ENCODE measurements at places on chromosomes 5 and 9. TPM values are rescaled to one million over a fixed set of nuclear protein-coding genes. Genes with fewer than 3 reads are reported as not detected.
A peak's percentile ranks its signal among the peaks of the same experiment; 100 is the strongest.

TAF1L gene
- total RNA-seq: not detected

- DNase-seq: no peak
Measured at GRCh38 chr5:14063691-14064090, 79.5 kb upstream of the TRIO start.

HRCT1 gene
- total RNA-seq: 43.1 TPM

TLX3 gene
- total RNA-seq: not detected

MVB12B gene
- 15.8 TPM for total RNA-seq

GRCh38 chr5:107675201-107675600 lies 4.5 kb upstream of the EFNA5 start:
- no peak for DNase-seq

GRCh38 chr5:166245556-166245955 lies 2045.9 kb upstream of the WWC1 start:
- DNase-seq: no peak

- DNase-seq: no peak
Measured at GRCh38 chr9:15180124-15180523, 126.9 kb downstream of the TTC39B start.

GRCh38 chr5:132621699-132622098 lies 36.3 kb upstream of the IL13 start:
- no peak for DNase-seq

GRCh38 chr5:176869501-176870109 lies 29.5 kb downstream of the HK3 start:
- no peak for DNase-seq

- DNase-seq: no peak
Measured at GRCh38 chr9:76591256-76591950, 132.4 kb downstream of the GCNT1 start.

HNRNPK gene
- 451 TPM for total RNA-seq

FOXD4L4 gene
- total RNA-seq: not detected

DNA sequence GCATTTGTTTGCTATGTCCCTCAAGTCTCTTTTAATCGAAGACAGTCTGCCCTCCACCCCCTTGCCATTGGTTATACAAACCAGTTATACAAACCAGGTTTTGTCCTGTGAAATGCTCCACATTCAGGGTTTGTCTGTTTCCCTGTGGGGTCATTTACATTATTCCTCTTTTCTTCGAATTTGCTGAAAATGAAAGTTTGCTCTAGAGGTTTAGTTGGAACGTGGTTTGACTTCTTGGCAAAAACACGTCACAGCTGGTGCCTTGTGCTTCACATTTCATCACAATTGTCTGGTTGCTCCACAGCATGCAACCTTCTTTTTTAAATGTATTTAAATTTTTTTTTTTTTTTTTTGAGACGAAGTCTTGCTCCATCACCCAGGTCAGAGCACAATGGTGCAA lies 4.2 kb upstream of the HAVCR2 start:
- DNase-seq: no peak

DNA sequence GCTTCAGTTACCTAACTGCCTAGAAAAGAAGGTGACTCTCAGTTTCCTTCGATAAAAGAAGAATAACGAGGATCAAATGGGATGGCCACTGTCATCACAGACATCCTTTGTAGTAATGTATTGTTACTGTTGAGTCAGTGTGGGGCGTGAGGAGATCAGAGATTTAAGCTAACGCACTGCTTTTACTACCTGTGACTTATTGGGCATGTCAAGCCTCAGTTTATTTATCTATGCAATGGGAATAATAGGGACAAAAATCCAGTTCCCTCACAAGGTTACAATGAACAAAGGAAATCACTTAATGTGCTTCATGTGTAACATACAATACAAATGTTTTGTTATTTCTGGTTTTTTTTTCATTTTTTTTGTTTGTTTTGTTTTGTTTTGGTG lies 255 bp upstream of the TRPM6 start:
- DNase-seq: no peak

DNA sequence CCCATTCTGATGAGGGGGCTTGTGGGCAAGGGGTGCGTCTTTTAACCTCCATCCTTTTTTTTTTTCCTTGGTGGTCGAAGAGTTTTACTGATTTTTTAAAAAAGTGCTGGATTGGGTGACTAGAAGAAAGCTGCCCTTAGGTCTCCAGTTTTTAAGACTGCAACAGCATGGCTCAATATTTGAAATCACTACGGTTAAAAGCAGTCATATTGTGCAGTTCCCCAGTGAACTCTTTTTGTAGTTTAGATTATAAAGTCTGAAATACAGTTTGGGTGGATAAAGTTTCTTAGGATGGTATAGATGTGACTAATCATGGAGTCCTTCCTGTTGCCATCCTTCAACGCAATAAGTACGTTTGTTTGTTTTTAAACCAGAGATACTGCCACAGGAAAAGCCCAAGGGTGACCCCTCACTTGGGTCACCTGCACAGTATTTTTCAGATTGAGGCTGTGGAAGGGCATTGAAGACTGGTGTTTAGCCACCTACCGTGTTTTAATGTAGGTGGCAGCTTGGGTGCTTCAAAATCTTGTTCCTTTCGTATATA lies 520 bp upstream of the DHFR start:
- no peak for DNase-seq

- no peak for DNase-seq
Measured at GRCh38 chr5:177377851-177378776, 6.1 kb upstream of the SLC34A1 start.

GRIN1 gene
- 0.93 TPM for total RNA-seq

- DNase-seq: no peak
Measured at GRCh38 chr5:72160329-72160728, 53.1 kb downstream of the MAP1B start.

PCDHGB4 gene
- 0.69 TPM for total RNA-seq

GRCh38 chr5:143155455-143155854 lies 248.0 kb downstream of the NR3C1 start:
- no peak for DNase-seq

GRCh38 chr5:150117945-150118560 lies 31.7 kb upstream of the CSF1R start:
- DNase-seq: no peak

UGT3A1 gene
- not detected for total RNA-seq

ECSCR gene
- total RNA-seq: 2.2 TPM

CDHR2 gene
- total RNA-seq: 42.8 TPM

GRCh38 chr9:76988941-76989340 lies 30.5 kb upstream of the FOXB2 start:
- no peak for DNase-seq

ADRB2 gene
- total RNA-seq: 0.94 TPM

DNA sequence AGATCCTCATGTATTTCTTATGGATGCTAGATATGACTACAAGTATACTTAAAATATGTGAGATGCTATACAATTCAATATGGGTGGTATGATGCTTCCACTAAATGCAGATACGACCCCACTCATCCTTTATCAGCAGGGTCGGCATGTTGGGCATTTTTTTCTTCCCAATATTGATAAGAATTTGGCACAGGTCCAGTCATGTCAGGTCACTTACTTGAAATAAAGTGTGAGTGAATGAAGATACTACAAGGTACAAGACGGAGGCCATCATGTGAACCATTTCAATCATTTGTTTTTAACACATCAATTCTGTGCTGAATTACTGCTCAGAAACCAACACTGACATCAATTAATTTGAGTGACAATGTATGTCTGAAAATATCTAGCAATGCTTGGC lies 146.9 kb upstream of the GNA14 start:
- DNase-seq: no peak

- DNase-seq: no peak
Measured at GRCh38 chr5:145189746-145190145, 645.4 kb downstream of the PRELID2 start.

DNA sequence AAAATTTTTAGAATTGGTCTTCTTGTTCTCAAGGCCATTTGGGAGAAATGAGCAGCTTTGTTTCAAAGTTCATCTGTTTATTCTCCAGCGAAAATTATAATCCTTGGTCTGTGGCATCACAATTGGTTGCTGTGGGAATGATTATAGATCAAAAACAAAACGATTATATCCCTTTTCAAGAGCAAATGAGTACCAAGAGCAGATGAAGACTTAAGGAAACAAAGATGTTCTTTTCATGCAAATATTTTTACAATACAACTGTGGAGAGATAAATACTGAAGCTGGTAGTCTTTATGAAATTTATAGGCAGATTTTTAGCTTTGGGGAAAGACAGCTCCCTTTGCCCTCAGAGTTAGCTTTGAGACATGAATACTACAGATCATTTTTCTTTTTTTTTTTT lies 620.8 kb upstream of the DMAC1 start:
- DNase-seq: no peak

DNA sequence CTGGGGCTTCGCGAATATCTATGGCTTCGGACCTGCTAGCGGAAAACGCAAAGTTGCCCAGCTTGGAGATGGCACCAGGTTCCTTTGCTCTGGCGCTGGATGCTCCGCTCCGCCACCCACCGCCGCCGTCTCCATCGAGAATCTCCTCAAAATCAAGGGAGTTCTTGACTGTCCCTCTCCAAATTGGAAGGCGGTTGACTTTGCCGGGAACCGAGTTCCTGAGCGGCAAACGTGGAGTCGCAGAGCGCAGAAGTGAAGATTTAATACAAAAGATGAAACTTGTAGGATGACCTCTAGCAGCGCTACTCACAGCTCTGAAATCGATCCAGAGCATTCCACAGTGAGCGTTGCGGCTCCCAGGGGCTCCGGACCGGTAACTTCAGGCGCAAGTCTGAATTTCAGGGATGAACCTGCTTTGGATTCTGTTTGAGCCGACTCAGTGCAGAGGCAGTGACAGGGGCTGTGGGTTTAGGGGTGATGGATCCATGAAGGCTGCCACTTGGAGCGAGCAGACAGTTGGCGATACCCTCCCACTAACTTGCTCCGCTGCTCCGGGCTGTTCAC lies 1641.5 kb upstream of the C9orf72 start:
- DNase-seq: peak; percentile 14

GRCh38 chr9:7456377-7456776 lies 343.2 kb downstream of the DMAC1 start:
- DNase-seq: no peak

- DNase-seq: no peak
Measured at GRCh38 chr5:180810959-180811622, 8.5 kb upstream of the MGAT1 start.

- no peak for DNase-seq
Measured at GRCh38 chr5:72537166-72537565, 30.0 kb upstream of the ZNF366 start.

IDNK gene
- 4.9 TPM for total RNA-seq

DNA sequence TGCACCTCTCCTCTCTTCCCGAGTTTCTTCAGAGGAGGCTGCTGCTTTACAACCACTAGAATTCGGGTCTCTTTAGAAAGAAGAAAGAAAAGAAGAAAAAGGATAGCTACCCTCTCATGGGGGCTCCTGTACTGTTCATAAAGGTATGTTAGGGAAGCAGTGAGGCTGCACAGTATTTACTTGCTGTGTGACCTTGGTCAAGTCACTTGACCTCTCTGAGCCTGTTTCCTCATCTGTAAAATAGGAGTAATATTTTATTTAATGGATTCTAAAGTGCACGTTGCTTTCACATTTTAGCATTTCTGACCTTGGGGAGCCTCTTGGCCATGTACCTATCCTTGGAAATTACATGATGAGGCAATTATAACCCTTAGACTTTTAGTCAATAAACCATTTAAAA lies 88.8 kb downstream of the SETX start:
- no peak for DNase-seq

DNA sequence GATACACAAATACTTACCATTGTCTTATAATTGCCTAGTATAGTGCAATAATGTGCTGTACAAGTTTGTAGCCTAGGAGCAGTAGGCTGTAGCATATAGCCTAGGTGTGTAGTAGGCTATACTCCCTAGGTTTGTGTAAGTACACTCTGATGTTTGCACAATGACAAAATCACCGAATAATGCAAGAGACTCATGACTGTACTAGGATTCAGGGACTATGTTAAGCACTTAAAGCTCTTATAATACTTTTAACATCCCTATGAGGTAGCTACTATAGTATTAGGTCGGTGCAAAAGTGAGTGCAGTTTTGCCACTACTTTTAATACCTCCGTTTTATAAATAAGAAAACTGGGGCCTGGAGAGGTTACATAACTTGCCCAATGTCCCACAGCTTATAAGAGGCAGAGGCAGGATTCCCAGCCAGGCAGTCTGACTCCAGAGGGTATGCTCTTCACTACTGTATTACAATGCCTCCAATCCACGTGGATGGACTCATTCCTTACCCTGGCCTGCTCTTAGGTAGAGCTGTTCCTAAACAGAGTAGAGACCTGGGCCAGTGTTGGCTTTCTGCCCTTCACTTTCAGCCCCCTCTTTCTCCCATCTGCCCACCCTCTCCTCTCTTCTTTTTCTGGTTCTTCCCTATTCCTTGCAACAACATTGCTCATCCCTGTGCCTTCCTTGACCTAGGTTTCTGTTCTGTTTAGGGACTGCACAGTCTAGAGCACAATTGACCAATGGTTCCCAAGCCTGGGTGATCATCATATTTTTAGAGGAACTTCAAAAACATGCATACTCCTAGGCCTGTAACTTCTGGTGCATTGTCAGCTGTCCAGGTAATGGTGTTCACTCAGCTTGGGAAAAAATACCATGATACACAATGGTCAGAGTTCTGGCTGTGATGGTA lies 114.0 kb downstream of the CARTPT start:
- DNase-seq: no peak

DNA sequence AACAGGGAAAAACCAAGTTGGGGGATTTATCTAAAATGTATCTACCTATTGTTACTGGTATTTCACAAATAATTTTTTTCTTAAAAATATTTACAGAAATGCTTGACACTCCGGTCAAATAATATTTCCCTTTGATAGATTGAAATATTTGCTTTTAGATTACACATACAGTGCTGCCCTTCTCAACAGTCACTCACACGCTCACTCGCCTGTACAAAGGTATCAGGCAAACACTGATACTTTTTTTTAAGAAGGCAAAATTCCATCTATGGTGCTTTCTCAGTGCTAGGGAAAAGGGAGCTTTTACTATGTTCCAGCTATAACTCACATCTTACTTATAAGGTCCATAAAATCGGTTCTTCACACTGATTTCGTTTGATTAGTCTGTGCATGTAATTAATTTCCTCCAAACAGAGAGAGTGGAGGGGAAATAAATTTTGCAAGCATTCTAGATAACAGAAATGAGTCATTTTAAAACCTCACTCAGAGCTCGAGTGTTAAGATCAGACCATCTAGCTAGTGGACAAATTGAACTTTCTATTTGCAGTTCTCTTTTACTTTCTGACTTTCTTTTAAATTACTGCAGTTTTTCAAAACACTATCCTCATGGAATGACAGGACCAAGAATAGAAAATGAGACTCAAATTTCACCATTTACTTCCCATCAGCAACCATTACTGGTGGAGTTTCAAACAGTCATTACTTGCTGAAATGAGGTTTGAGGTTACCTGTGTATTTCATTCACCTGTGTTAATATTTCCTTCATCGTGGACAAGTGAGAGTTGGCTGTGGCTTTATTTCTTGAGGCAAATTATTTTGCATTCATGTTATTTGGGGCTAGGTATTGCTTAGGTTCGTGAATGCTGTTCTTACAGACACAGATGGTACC lies 273.2 kb downstream of the RAB3C start:
- no peak for DNase-seq

GRCh38 chr9:112144807-112145206 lies 30.3 kb downstream of the SUSD1 start:
- DNase-seq: no peak

ENHO gene
- 1.3 TPM for total RNA-seq

SOX30 gene
- 0.08 TPM for total RNA-seq

IER5L gene
- total RNA-seq: 9.1 TPM

Measured in colonic mucosa (tissue), 4 donors.